Stimulated activated CD8-positive, alpha-beta memory T cell treated with anti-CD3 and anti-CD28 coated beads, Interleukin-7, amount 100 ng/mL, for 1 hour (primary cell): ENCODE measurements at places on chromosomes 5 and 9.

- DNase-seq = no peak
Measured at GRCh38 chr5:127079994-127080491, 6.7 kb upstream of the C5orf63 start.

- no peak for DNase-seq
Measured at GRCh38 chr9:124562328-124562727, 55.1 kb upstream of the NR5A1 start.

DNA sequence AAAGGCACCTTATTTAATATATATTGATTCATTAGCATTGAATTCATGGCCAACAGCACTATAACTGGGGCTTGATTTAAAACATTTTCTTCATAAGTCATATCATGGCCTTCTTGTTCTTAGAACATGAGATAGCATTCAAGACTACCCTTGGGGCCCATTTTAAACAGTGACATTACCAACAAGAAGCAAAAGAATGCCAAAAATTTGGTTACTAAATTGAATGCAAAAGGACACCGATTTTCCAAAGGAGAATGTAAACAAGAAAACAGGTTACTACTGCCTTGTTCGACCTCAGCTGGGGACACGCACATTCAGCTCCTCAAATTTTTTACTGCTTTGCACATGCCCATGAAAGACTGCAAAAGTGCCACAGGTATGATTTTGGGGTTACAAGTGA, 219.4 kb upstream of the TLE4 start:
- no peak for DNase-seq

DNA sequence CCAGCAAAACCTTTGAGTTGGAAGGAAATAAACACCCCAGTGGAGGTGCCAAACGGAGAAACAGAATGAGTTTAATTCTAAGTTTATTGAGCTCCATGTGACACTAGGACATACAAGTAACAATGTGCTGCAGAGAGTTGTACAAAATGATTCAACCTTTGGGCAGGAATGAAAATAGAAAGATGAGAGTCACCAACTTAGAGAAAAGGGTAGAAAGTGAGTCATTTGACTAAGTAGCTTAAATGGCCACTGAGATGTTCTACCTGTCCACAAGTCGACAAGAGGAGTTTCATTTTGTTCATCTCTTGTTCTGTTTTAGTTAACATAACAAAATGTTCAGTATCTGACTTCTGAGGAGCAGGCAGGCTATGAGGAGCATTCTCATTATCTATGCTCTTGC, 284.7 kb downstream of the NR2F1-AS1 start:
- no peak for DNase-seq

DNA sequence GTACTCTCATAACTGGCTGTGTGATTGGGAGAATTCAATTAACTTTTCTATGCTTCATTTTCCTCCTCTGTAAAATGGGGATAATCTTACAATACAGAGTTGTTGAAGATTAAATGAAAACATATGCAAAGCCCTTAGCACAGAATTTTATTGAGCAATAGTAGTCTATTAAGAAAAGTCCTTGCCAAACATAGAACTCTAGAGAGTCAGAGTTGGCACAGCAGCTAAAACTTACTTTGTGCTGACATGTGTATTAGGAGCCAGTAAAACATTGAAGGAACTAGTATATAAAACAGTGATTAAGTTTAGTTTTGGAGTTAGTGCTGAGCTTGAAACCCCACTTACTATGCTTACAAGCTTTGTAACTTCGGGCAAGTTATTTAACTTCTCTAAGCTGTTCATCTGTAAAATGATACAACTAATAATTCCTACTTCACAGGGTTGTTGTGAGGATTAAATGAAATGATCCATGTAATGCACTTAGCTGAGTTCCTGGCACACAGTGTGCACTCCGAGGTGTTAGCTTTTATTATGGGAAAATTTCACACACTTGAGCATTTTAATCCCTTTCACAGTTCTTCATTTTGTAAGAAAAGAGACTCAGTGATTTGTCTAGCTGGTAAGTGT, 20.0 kb upstream of the GRIN3A start:
- no peak for DNase-seq

DNA sequence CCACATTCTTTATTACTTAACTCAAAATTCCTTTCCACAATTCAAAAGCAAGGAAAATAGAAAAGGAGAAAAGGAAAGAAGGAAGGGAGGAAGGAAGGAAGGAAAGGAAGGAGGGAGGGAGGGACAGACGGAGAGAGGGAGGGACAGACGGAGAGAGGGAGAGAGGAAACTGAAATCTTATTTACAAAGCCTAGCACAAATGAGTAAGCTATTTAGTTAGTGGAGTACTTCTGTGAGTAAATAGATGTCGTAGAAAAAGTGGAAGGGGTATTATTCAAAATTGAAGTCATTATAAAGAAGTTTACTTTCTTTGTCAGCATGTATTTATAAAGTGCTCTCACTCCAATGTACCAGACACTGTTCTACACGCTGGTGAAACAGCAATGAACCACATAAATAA, 177.9 kb downstream of the CETN3 start:
- no peak for DNase-seq

GRCh38 chr5:565782-566440, 41.7 kb upstream of the SLC9A3 start:
- DNase-seq = no peak

GRCh38 chr5:151770383-151771258, 1.1 kb upstream of the G3BP1 start:
- DNase-seq = peak; percentile 37
